ENCODE measurements at places on chromosomes 3 and 15.

GRCh38 chr3:62632510-62633294, 242.5 kb downstream of the CADPS start:
- DNase-seq = no peak

- no peak for DNase-seq
Measured at GRCh38 chr3:98967758-98968157, 66.3 kb upstream of the DCBLD2 start.

DNA sequence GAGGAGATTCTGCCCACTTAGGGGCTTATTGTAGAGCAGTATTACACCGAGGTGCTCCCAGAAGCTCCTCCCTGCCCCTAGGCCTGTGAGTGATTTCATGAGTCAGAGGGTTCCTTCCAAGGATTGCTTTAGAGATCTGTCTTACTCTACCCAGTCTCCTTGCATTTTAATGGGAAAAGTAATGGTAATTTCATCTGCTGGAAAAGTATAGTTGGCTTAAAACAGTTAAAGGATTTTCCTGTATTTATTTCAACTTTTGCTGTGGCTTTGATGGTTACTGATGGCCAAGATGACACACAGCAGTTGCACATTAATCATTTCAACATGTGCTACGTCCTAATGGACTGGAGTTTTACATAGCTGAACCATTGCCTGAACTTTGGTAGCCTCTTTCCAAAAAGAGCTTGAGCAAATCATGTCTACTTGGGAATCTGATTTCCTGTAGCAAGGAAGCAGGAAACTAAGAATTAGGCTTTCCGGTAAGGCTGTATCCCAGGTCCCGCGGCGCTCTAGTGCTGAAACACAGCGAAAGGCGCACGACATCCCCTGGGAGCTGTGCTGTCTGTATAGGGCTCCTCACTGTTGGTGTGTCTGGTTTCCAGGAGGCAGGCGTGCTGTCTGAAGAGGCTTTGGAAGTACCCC, 9.2 kb upstream of the PGPEP1L start:
- no peak for DNase-seq

DNA sequence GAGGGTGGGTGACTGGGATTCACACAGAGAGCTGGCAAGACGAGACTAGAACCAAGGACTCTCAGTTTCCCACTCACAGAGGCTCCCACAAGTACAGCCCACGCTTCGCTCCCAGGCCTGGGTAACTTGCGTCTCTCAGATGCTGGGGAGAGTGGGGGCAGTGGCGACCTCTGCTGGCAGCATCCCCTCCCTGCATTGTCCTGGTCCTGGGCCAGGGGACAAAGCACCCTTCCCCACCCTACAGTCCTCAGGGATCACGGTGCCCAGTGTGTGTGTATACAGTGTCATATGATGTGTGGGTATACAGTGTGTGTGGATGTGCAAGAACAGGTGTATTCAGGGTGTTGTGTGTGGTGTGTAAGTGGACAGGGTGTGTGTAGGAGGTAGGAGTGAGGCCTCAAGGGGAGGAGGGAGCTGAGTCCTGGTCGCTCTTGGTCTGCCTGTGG, 12.8 kb downstream of the VILL start:
- DNase-seq = peak; percentile 62

GRCh38 chr3:179973931-179974361, 62.8 kb downstream of the PEX5L start:
- no peak for DNase-seq

All from hematopoietic multipotent progenitor cell treated with erythropoietin and hydrocortisone succinate and interleukin-3 and kit ligand, for 6 days (in vitro differentiated cells).